Natural killer cell treated with Interleukin-12 subunit alpha and Interleukin-12 subunit beta and Interleukin-15 and Interleukin-18, amount 100 ng/mL, for 72 hours (primary cell): ENCODE measurements at places on chromosomes 1 and 21. TPM values are rescaled to one million over a fixed set of nuclear protein-coding genes. Genes with fewer than 3 reads are reported as not detected.

MATN1 gene
- 1.1 TPM for total RNA-seq

ATP1A2 gene
- total RNA-seq, result not detected

LYPD8 gene
- total RNA-seq, result not detected

GREM2 gene
- total RNA-seq, result 0.57 TPM

NHLH1 gene
- total RNA-seq, result 2.0 TPM

TSTD1 gene
- total RNA-seq, result 10.5 TPM

SAMSN1 gene
- 383 TPM for total RNA-seq

GRCh38 chr1:85090225-85090624 lies 41.9 kb upstream of the MCOLN3 start:
- H3K4me3 ChIP-seq, result no peak overlapping the region
- no peaks in the 10 kb centered on the region for H3K36me3 ChIP-seq
- no peaks in the 10 kb centered on the region for H3K4me1 ChIP-seq
- no peak for DNase-seq
- peaks cover 2% of the 10 kb centered on the region for H3K27me3 ChIP-seq

DNA sequence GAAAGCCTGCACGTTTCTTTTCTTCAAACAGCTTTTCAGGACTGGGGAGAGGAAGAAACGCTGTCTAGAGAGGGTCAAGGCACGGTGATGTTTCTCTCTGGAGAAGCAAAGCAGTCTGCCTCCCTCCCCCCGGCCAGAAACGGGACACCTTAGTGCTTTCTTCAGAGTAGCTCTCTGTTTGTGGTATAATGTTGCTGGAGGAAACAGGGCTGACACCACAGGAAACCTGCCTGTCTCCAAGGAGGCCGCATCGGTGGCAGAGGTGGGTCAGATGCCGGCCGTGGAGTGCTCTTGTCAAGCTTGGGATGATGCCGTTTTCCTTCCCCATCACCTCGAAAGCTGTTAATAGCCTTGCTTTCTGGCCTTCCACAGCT lies 139.4 kb downstream of the DHRS3 start:
- peak overlapping the region; percentile 62 for H3K4me3 ChIP-seq
- H3K4me1 ChIP-seq, result peaks cover 83% of the 10 kb centered on the region
- peak overlapping the region; percentile 98 for H3K27ac ChIP-seq
- DNase-seq, result peak; percentile 72
- H3K36me3 ChIP-seq, result no peaks in the 10 kb centered on the region

- no peak overlapping the region for H3K27ac ChIP-seq
- peak; percentile 56 for DNase-seq
- peaks cover 20% of the 10 kb centered on the region for H3K4me1 ChIP-seq
- H3K27me3 ChIP-seq, result no peaks in the 10 kb centered on the region
These were observed 7.0 kb upstream of the C1orf174 start for GRCh38 chr1:3907031-3907534.

GRCh38 chr1:197799271-197799670 lies 24.0 kb upstream of the DENND1B start:
- H3K4me1 ChIP-seq, result no peaks in the 10 kb centered on the region
- peaks cover 37% of the 10 kb centered on the region for H3K36me3 ChIP-seq
- no peak overlapping the region for H3K27ac ChIP-seq

GRCh38 chr1:59692591-59692990 lies 122.2 kb upstream of the HOOK1 start:
- DNase-seq, result no peak
- no peaks in the 10 kb centered on the region for H3K27me3 ChIP-seq
- no peak overlapping the region for H3K4me3 ChIP-seq
- H3K27ac ChIP-seq, result no peak overlapping the region
- H3K4me1 ChIP-seq, result peaks cover 16% of the 10 kb centered on the region
- no peaks in the 10 kb centered on the region for H3K36me3 ChIP-seq

GRCh38 chr1:46413596-46413985 lies 19.5 kb downstream of the FAAH start:
- H3K4me1 ChIP-seq, result no peaks in the 10 kb centered on the region
- H3K4me3 ChIP-seq, result no peak overlapping the region
- no peak overlapping the region for H3K27ac ChIP-seq
